ENCODE measurements at places on chromosomes 12 and 14.

DNA sequence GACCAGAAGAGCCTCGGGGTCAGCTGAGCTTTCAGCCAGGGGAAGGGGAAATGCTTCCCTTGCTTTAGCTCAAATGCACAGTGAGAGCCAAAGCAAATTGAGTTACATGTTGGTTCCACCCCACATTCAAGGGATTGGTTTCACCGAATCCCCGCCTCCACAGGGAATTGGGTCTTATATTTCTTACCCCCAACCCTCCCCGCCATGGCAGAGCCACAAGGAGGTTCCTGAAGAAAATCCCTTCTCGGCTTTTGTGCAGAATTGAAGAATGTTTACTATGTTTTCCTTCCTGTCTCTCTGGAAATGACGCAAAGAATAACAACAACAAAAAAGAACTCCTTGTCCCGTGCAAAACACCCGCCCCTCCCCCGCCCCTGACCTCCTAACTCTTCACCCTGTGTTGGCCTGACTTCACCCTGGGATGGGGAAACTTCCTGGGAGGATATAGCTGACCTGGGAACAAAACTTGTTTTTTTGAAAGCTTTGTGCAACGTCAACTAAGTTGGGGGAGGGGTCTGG lies 21.9 kb upstream of the CIPC start:
- no peak for DNase-seq

DNA sequence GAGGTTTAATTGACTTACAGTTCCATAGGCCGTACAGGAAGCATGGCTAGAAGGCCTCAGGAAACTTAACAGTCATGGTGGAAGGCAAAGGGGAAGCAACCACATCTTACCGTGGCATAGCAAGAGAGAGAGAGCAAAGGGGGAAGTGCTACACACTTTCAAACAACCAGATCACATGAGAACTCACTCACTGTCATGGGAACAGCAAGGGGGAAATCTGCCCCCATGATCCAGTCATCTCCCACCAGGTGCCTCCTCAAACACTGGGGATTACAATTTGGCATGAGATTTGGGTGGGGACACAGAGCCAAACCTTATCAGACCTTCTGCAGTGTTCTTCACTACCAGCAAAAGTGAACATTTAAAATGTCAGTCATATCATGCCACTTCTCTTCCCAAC lies 58.9 kb downstream of the USP15 start:
- no peak for DNase-seq

DNA sequence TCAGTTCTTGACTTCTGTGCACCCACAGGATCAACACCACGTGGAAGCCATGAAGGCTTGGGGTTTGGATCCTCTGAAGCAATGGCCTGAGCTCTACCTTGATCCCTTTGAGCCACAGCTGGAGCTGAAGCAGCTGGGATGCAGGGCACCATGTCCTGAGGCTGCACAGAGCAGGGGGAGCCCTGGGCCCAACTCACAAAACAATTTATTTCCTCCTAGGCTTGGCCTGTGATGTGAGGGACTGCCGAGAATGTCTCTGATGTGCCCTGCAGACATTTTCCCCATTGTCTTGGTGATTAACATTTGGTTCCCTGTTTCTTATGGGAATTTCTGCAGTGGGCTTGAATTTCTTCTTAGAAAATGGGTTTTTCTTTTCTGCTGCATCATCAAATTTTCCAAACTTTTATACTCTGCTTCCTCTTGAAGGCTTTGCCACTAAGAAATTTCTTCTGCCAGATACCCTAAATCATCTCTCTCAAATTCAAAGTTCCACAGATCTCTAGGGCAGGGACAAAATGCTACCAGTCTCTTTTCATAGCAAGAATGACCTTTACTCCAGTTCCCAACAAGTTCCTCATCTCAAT lies 288.2 kb downstream of the CCDC59 start:
- no peak for DNase-seq

DNA sequence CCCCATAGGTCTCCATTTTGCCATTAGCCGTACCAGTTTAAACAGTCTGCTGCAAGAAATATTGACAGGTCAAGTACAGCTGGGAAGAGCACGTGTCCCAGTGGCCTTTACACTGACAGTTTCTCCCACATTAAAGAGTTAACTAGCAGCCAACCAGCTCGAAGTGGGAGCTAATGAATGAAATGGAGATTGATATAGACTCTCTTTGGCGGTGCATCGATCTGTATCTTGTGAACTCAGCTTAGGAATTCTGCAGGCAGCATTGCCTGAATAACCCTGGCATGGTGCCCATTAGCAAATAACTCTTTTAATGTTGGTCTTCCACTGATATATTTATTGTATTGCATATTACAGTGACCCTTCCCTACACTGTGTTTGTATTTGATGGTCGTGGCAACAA lies 319.4 kb downstream of the EGLN3 start:
- no peak for DNase-seq

- DNase-seq, result no peak
These were observed 85.5 kb downstream of the STAB2 start for GRCh38 chr12:103672401-103673119.

GRCh38 chr12:12086973-12087692 lies 16.4 kb downstream of the BCL2L14 start:
- DNase-seq, result no peak

DNA sequence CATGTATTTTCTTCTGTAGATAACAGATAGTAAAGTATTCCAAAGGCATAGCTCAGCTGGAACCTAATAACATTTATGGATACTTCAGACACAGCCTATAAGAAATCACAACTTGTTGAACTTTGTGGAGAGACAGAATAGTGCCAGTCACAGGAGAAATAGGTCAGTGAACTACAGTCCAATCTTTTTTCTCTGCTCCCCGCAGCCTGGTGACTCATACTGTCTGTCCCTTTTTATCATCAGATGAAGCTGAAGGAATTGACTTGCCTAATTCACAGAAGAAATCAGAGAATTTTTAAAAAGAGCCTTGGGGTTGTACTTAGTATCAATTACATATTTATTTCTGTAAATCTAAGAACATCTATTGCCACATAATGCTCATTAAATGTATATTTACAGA lies 222.3 kb downstream of the ALG10 start:
- DNase-seq, result no peak

DNA sequence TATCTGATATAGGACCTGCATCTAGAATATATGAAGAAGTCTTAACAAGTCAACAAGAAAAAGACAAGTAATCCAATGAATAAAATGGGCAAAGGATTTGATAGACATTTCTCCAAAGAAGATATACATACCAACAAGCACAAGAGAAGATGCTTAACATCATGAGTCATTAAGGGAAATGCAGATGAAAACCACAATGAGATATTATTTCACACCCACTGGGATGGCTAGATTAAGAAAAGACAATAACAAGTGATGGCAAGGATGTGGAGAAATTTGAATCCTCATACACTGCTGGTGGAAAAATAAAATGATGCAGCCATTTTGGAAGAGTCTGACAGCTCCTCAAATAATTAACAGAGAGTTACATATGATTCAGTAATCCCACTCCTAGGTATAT lies 502.6 kb downstream of the FUT8 start:
- DNase-seq, result no peak

DNA sequence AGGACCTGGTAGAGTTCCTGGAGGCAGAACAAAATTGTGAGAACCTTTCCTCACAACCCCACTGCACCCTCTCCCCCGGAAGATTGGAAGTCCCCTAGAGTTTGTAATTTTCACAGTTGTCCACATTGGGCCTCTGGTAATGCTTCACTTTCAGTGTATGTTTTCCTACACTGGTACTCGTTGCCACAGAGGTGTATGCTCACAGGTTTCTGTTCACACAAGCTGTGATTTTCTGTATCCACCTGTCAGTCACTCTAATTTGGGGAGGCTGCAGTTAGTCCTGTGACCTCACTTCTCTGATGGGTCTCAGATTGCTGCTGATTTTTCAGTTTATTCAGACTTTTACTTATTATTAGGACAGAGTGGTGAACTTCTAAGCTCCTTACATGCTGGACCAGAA lies 66.4 kb upstream of the BMP4 start:
- DNase-seq, result no peak

- DNase-seq, result no peak
These were observed 51.7 kb downstream of the SLC25A47 start for GRCh38 chr14:100374876-100375265.

DNA sequence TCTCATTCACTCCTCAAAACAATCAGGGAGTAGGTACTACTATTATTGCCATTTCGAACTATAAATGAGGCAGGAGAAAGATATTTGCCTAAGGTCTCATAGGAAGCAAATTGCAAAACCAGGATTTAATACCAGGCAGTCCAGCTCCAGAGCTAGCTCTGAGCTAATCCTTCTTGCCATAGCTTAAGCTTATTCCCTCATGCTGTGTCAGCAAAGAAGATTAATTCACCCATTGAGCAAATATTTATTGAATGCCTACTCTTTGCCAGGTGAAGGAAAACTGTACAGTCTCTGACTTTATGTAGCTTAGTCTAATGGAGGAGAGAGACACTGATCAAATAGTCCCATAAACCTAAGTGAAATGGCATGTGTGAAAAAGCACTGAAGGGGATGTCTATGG lies 19.5 kb downstream of the KCNA5 start:
- no peak for DNase-seq

- DNase-seq, result no peak
These were observed 5.1 kb downstream of the WNT5B start for GRCh38 chr12:1634149-1634548.

DNA sequence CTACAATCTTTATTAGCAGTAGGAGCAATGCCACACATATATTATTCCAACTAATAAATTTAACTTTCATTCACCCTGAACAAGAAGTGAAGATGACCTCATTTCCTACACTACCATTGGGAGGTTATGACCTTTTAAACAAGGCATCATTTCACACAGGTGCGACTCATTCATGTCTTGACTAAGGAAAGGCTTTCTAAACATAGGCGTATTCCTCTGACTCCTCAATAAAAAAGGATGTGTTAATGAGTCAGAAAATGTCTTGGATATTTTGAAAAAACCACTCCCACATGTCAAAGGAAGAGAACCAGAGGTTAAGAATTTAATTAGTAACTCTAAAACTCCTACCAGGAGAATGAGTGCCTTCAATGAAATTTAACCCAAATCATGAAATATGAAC lies 115.2 kb downstream of the PRICKLE1 start:
- no peak for DNase-seq

DNA sequence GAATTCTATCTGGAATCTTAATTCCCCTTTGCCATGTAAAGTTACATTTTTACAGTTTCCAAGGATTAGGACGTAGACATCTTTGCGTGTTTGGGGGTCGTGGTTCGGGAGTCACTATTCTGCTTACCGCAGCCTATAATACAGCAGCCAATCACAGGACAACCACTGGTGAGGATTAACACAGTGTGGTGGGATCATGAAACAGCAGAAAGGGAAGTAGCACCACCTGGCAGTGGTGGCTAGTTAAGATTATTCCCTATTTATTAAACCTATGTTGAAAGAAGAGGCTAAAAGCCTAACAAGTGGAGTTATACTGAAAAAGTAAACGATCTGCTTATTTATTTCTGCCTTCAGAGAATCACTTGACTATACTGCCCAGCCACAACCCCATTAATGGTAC lies 71.7 kb downstream of the IPO8 start:
- no peak for DNase-seq

GRCh38 chr12:108679106-108679681 lies 45.5 kb upstream of the SELPLG start:
- DNase-seq, result no peak

GRCh38 chr12:4710113-4710512 lies 10.1 kb upstream of the GALNT8 start:
- DNase-seq, result no peak

DNA sequence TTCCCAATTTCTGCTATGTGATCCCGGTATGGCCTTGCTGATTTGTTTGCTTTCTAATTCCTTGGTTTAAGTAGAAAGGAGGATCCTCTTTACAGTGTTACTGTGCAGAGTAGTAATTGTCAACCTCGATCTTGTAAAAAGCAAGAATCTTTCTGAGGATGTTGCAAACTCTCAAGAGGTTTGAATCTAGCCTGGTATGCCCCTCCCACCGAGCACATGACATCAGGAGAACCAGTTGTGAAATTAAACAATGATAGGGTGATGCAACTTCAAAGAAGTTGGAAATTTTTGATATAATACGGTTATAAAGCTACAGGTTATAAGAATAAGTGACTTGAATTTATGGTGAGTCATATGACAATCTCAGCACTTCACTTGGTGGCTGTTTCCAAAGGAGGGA lies 35.0 kb upstream of the FUT8 start:
- DNase-seq, result no peak

- DNase-seq, result no peak
These were observed 75.7 kb upstream of the TBX3 start for GRCh38 chr12:114759635-114760034.

DNA sequence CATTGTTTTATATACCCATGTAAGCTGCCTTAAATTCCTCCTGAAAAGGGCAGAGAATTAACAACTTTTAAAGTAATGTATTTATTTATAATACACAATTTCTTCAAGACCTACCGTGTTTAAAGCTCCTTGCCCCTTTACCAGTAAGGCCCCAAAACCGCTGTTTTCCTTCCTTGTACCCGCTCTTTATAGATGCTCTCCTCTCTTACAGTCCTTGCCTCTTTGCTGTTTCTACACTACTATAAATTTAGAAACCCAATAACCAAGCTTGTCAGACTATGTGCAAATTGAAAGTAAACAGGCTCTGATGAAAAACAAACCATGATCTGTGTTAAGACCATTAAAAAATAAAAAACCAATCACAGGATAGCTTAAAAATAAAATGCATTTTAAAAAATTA lies 3.9 kb downstream of the MPHOSPH9 start:
- peak; percentile 20 for DNase-seq

- no peak for DNase-seq
These were observed 2.3 kb downstream of the WNT1 start for GRCh38 chr12:48980389-48980952.

GRCh38 chr12:92289629-92290349 lies 144.1 kb upstream of the BTG1 start:
- no peak for DNase-seq

DNA sequence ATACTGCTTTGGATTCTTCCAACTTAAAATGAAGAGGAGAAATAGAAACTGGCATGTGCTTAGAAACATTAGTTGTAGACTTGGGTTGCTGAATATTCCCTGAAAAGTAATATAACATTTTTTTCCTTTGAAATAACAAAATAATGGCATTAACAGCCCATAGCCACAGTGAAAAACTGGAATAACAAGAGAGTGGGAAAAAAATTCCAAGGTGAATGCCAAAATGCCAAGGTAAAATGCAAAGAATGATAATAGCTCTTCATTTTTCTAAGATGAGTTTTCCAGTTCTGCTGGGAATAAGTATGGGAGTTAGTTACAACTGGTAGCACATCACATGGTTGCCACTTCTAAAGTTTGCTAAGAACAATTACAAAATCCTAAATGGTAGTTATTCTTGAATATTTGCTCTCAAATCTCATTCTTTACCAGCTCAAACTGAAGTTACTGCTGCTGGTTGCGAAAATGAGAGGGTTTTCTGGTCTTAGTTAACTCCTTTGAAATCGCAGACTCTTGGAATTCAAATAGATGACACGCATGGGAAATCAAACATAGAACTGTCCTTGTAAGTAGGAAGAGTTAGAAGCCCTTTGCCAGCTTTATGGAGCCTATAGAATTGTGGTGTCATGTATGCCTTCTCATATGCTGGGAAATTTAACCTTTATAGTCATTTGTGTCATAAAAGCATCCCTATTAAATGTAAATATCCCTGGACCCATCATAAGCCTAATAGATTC lies 165.0 kb upstream of the DCN start:
- no peak for DNase-seq

GRCh38 chr12:28683366-28683765 lies 465.7 kb upstream of the FAR2 start:
- DNase-seq, result no peak

- no peak for DNase-seq
These were observed 24.5 kb downstream of the PPFIBP1 start for GRCh38 chr12:27548301-27549199.
